ENCODE measurements at places on chromosomes 1 and 21.
A peak's percentile ranks its signal among the peaks of the same experiment; 100 is the strongest.

DNA sequence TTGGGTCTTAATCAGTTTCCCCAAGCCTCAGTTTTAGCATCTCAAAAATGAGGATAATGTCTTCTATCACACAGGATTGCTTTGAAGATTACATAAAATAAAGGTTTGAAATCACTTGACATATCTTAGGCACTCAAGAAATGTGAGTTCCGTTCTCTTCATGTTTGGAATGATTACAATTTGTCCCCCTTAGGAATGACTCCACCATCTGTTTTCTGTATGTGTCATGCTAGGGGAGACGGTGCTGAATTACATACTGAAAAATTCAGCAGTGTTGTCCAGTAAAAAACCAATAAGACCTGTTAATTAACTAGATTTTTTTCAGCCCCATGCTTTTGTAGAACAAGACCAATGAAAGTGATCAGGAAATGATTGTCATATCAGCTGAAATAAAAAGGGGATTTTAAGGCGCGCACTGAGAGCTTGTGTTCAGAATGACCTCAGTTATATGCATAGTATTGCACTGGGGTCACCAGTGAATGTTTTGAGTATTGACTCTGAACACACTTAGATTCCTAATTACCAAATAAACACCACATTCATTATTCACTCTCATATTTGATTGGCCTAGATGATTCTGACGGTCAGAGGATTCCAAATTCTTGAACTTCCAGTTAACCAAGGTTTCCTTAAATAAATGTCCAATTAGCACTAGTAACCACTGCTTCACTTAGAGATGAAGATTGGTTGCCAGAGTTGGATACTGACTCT is 114.5 kb upstream of the KCNK2 start:
- DNase-seq: no peak

DNA sequence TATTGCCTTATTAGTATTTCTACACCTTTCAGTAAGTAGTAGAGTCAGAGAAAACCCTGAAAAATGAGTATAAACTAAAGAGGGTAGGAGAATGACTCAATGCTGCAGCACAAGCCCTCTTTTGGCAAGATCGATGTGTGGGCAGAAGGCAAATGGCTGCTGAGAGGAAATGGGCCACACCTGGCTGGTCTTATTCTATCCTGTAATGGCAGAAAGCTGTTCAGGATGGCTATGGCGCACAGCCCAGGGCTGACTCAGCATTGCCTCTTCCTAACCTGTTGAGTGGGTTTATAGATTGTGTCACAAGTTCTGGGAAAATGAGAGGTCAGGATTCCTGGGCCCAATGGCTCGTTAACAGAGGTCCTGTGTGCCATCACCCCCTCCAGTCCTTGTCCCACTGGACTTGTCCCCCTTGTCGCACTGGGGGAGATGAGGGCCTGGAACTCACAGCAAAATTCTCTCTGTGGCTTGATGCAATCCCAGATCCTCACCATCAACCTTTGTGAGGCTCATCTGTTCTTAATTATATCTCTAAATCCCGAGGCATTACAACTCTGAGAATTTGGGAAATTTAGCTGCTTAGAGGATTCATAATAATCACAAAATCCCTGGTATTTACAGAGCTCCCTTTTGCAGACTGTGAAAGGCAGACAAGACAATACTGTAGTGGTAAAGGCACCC is 13.2 kb downstream of the HMGB4 start:
- DNase-seq: no peak

DNA sequence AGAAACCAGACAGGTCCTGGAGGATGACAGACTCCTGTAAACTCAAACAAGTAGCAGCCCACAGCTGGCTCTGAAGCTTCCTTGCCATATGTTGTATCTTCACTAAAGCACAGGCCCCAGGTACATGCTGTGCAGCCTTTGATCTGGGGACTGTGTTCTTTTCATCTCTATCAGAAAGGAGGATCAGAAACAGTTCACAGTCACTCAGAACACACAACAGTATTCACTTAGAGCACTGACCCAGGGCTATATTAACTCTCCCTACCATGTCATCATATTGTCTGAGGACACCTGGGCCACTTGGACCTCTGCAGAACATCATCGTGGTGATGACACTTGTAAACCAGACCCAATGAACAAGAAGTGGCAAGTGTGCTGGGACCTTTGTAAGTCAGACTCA is 222.0 kb downstream of the SETD4 start:
- no peak for DNase-seq

DNA sequence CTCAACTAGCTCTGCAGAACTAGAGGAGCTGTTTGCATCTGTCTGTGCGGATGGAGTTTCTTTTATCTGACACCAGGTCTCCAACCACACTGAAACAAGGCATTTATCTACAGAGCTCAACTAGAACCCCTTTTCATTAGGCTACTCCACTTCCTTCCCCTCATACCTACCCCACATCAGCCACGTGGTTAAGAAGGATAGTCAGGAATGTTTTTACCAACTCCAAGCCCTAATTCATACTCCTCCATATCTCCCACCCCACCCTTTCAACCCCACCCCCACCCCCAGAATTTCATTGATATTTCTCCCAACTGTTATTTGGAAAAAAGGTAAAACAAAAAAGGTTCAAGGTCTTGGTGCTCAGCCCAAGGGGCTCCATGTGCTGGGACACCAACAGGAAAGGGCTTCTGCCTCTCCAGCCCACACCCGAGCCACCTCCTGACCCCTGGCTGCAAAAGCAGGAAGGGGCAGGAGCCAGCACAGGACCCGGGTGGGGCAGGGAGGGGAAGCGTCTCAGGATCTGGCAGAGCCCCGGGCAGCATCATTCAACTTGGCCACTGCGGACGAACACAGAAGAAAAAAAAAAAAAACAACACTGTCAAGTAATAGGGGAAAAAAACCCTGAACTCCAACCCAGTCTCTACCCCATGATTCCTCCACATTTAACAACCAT is 7.0 kb downstream of the ENSA start:
- DNase-seq: no peak

DNA sequence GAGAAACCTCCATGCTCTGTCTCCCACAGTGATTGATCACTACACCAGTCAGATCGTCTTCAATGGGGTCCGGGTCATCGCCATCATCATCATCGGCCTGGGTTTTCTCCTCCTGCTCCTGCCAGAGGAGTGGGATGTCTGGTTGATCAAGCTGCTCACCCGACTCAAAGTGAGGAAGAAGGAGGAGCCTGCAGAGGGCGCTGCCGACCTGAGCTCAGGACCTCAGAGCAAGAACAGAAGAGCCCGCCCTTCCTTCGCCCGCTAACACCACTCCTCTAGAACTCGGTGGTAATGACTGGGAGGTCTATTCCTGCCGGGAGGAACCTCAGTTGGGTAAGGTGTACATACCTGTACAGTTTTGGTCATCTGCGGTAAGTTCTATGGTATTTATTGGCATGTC is 50.3 kb upstream of the COA6 start:
- DNase-seq: peak; percentile 65

DNA sequence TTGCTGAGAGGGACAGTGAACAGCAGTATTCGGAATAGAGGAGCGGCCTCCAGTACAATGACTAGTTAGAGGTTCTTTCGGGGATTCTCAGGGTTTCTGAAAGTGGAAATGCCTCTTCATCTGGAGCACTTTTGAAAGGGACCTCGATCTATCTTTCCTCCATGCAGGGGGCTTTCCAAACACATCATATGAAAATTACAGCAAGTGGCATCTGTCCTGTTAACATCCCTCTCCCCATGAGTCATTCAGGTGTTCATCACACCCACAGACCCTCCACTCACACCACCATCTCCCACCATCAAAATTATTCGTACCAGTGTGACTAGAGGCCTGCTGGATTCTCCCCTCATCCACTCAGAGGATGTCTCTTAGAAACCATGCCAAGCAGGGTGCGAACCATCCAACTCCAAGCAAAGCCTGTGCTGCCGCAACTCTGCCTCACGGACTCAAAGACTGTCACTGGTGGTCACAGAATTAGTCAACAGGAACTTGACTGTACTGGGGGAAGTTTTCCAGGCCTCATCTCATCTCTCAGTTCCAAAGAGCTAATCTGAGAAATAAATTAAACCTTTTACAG is 211.1 kb downstream of the MRPL39 start:
- DNase-seq: peak; percentile 93

DNA sequence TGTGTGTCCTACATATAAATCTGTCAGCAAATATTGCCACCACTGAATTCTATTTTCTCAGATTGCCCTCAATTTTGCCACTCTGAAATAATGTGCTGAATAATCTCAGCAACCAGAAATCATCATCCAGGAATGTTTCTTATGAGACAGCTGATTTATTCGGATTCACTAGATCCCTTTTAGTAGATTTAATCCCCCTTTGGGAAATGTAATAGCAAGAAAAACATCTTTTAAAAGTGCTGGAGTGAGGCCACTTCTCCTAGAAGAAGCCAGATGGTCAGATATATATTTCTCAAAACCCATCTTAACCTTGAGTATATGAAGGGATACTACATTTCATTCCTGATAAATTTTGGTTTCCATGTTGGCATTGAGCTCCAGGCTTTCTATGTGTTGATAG is 327.7 kb downstream of the SMYD3 start:
- no peak for DNase-seq

DNA sequence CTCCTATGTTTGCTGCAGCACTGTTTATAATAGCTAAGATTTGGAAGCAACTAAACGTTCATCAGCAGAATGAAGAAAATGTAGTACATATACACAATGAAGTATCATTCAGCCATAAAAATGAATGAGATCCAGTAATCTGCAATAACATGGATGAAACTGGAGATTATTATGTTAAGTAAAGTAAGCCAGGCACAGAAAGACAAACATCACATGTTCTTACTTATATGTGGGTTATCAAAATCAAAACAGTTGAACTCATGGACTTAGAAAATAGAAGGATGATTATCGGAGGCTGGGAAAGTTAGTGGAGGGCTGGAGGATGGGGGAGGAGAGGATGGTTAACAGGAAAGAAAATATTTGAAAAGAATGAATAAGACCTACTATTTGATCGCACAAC is 1017.6 kb downstream of the KCNT2 start:
- DNase-seq: no peak

- no peak for DNase-seq
These were observed 37.3 kb upstream of the MORC3 start for GRCh38 chr21:36282568-36283230.

- DNase-seq: no peak
These were observed 65.3 kb upstream of the COL6A1 start for GRCh38 chr21:45916011-45916840.

- DNase-seq: peak; percentile 66
These were observed 20.7 kb downstream of the C1QB start for GRCh38 chr1:22673486-22674409.

- DNase-seq: peak; percentile 36
These were observed 291.8 kb downstream of the DISC1 start for GRCh38 chr1:231918239-231919015.

GRCh38 chr1:23108918-23109533 is 59.6 kb downstream of the LUZP1 start:
- DNase-seq: peak; percentile 47

DNA sequence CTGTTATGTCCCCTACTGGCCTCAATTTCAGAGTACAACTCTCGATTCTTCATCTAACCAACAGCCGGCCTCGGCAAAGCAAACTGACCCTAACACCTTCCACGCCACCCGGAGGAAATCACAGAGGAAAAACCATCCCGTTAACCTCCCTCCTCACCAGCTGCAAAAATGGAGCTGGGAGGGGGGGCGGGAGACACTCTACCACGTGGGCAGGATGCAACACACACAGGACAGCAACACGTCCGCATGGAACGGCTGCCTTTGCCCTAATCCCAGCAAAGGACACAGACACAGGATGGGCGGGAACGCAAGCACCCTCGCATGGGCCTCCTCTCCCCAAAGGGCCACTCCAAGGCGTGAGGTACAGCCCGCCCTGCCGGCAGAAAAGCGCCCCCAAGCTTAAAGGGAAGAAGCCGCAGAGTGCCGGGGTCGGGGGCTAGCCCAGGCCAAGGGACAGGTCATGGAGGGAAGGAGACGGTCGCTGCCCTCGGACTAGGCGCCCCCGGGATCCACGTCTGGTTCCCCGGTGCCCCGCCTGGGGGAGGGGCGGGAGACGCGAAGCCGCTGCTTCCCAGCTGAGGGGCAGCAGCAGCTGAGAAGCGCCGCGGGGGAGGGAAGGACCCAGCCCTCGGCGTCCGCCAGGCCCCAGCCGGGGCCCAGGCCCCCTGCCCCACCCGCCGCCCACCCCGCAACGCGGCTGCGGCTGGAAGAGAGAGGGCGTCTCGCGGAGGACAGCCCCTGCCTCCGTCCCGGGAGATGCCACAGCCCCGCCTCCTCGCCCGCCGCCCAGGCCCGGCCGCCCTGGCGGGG is 590 bp downstream of the FOXJ3 start:
- DNase-seq: peak; percentile 36

DNA sequence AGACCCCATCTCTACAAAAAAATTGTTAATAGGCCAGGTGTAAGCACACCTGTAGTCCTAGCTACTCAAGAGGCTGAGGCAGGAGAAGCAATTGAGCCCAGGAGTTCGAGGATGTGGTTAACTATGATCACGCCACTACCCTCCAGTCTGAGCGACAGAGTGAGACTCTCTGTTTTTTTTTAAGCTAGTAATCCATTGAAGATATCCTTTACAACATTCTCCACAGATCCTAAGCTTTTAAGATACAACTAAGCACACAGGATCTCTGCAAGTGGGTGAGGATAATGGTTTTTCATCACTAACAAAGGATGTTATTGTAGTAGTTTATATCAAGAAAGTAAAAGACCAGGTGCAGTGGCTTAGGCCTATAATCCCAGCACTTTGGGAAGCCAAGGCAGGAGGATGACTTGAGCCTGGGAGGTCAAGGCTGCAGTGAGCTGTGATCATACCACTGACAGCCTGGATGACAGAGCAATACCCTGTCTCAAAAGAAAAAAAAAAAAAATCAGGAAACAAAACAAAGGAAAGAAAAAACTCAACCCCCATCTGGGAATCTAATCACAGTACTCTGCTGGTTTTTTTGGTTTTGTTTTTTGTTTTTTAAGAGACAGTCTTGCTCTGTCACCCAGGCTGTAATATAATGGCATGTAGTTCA is 166.1 kb downstream of the RERE start:
- peak; percentile 38 for DNase-seq

DNA sequence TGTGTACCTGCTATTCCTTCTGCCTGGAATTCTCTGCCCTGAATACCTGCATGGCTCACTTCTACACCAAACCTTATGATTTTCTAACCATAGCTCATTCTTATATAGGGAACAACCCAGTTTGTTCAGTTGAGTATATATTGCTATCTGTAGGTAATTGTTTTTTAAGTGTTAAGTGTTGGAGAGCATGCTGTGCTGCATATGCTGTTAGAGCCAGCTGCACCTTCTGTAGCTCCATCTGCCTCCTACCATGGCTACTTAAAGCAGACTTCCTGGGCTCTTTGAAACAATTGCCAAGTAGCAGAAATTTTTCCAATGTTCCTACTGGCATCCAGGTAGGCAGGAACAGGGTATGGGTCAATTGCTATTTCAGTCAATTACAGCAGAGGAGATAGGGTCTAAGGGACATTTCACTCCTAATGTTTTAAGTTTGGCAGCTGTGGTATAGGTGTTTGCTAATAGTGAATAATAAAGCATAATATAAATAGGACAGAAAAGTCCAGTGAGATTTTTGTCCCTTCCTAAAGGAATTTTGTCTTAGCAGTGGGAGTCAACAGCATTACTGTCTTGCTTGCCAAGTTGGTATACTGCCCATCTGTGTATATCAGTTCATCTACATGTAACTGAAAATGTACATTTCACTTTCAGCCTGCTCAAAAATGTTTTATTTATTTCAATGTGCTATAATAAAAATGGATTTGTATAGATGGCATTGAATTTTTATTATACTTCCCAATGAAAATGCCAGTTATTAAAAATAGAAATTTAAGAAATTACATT is 34.0 kb upstream of the C1orf115 start:
- DNase-seq: no peak

- no peak for DNase-seq
These were observed 97.5 kb downstream of the SMYD2 start for GRCh38 chr1:214378492-214378891.

- DNase-seq: no peak
These were observed 32.0 kb downstream of the ZBTB17 start for GRCh38 chr1:15943992-15944307.

Data from activated CD4-positive, alpha-beta T cell treated with anti-CD3 and anti-CD28 coated beads, Interleukin-2, Interleukin-6, amounts not matched to agents 100 ng/mL and 50 ng/mL, durations not matched to agents 16 hours and 8 hours (primary cell).